ENCODE measurements at places on chromosomes 6 and 20.

- DNase-seq: no peak
Observed at GRCh38 chr20:62064770-62065673, 659 bp downstream of the TAF4 start.

- peak; percentile 45 for DNase-seq
Observed at GRCh38 chr20:10673176-10673841, 490 bp downstream of the JAG1 start.

DNA sequence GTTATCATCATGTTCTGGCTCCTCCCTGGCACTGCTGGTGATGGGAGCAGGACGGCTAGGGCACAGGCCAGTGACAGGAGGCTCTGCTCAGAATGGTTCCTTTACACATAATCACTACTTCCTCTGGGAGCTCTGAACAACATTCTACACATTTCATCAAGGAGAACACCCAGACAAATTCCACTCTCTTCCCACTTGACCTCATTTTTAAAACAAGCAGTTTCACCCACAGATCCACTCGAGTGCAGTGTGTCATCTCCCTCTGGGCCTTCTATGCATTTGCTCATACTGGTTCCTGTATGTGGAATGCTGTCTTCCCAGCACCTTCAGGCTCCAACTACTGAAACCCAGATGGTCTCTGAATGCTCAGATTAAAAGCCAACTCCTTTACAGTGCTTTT is 84.8 kb downstream of the ELOVL5 start:
- no peak for DNase-seq

GRCh38 chr6:149128489-149129145 is 188.9 kb upstream of the TAB2 start:
- DNase-seq: no peak

DNA sequence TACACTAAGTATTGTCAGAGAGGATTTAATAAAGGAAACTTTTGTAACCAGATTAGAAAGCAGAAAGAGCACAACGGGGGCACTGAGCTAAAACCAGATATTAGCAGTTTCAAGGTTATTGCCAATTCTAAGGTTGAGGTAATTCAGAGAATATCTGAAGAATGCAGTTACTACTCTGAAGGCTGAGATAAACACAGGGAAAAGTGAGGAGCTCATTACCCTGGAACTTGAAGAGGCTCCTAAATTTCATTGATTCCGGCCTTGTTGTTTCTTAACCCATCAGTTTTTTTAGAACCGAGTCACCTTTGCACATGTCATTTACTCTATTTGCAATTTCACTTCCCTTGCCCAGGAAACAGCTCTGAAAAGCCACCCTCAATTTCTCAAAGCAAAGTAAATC is 72.4 kb upstream of the BTBD3 start:
- DNase-seq: no peak

DNA sequence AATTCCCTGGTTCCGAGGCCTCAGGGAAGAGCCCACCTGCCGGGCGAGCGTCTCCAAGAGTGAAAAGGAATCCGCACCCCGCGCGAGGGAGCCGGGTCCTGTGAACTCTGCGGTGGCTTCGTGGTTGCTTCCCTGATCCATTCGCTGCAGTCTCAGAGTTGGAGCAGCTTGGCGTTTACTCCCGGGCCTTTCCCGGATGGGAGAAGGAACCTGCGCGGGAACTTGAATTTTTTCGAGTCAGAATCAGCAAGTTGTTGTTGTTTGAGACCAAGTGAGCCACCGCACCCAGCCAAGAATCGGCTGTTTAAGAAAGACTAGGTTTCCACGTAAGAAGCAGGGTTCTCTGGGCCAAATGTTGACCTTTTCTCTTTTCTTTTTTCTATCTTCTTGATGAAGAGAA is 12.9 kb downstream of the PRSS16 start:
- no peak for DNase-seq

DNA sequence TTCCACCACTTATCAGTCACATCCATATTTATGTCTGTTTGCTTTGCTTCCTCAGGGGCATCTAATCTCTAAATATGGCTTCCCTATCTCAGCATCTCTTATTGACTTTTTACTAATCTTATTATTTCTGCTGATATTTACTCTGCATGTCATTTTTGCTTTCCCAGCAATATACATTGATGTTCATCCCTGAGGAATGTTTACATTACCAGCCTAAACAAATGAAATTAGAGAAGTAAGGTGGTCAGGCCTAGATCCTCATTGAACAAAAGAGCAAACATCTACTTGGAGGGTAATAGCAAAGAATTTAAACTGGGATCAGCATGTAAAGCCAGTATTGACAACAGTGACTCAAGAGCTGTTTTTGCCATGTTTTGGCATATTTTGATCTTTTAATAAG is 546.4 kb downstream of the MMUT start:
- DNase-seq: no peak

DNA sequence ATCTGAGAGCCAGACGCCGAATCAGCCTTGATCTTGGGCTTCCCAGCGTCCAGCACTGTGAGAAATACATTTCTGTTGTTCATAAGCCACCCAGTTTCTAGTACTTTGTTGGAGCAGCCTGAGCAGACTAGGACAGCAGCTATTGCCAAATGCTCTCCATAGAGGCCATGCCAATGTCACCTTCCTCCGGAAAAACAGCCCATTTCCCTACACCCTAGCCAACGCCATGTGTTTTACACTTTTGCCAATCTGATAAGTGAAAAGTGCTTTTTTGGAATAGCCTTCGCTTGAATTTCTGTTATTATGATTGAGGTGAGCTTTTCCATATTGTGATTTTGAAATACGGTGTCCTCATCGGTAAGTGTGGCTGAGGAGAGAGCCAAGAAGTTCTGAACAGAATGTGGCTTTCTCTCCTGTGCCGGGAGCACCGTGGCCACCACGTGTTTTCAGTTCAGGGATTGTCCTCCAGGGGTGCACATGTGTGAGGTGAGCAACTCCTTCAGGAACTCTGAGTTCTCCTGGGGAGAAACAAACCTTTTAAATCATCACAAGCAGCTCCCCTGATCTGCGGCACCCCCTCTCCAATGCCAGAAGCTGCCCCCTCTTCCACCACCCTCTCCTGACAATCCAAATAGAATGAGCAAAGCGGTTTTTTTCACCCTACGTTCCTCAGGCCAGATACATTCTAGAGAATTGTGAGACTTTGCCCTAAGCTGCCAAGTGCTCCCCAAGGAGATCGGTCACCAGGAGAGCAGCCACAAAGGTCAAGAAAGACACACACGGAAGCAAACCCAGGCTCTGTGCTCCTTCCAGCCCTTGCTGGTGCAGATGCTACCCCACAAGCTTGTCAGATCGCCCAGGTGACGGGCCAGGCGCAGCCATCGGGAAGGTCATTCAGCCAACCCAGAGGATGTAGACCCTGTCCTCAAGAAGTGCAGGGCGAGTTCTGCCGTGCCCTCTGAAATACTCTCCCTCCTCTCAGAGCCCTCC is 36.0 kb downstream of the TAF8 start:
- peak; percentile 65 for DNase-seq

DNA sequence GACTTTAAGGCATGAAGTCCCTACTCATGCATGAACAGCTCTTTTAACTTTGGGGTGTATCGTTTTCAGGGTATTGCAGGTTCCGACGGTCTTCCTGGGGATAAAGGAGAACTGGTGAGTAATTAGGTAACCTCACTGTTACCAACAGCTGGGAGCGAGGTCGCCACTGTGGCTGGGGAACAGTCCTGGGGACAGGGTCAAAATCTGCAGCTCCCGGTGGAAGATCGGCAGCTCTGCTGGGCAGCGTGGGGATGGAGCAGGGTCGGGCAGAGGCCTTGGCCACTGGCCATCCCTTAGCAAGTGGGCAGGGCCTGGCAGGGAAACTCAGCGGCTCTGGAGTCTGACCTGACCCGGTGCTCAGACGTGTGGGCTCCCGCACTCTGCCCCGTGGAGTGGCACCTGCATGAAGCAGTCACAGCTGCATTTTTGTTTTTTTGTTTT is 16.1 kb downstream of the COL9A3 start:
- peak; percentile 68 for DNase-seq

GRCh38 chr6:106069478-106069877 is 16.7 kb upstream of the PRDM1 start:
- DNase-seq: peak; percentile 33

DNA sequence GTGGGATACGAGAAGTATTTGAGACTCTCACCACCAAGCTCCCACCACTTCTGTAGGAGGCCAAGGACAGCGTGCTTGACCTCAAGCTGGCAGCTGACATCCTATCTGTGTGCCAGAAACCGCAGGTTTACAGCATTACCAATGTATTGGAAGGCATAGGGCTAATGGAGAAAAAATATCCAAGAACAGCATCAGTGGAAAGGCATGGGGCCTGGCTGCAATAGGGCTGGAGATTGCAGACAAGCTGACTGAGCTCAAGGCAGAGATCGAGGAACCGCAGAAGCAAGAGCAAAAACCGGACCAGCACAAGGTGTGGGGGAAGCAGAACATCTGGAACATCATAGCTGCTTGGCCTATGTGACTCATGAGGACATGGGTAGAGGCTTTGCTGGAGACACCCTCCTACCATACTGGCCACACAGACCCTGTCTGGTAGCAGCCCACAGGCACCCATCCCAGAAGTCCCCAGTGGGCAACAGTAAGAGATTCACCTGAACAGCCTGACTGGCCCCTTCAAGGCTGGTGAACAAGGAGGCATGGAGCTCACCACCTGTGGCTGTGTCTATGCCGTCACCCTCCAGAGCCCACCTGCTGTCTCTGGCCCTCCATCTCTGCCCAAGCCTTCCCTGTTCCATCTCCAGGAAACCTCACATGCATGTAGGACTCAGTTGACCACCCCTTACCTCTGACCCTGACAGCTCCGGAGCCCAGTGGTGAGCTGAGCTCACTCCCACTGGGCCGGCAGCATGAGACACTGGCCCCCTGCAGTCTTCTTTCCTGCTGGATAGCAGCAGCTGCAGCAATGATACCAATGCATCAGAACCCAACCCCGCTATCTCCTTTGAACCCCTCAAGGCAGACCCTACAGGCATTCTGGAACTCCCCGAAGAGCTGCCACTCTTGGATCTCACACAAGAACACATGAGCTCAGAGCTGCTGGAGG is 171.1 kb downstream of the KIF6 start:
- DNase-seq: no peak

DNA sequence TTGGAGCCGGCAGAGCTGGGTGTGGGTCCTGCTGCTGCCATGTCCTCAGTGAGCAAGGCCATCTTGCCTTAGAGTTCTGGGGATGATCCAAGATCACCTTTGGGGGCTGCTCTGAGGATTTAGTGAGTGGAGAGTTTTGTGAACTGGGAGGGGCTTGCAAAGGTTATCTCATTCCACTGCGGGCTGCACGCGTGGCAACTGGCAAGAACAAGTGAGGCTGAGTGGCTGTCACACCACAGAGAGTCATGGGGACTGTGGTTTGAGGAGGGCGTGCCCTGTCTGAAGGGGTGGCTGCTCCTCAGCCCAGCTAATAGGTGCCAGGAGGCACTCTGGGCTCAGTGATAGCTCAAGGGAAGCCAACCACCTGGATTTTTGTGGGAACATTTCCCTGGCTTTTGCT is 37.6 kb downstream of the TTLL9 start:
- DNase-seq: no peak

Data from body of pancreas (tissue), 4 donors.